ENCODE measurements at places on chromosomes 7 and 10.

DNA sequence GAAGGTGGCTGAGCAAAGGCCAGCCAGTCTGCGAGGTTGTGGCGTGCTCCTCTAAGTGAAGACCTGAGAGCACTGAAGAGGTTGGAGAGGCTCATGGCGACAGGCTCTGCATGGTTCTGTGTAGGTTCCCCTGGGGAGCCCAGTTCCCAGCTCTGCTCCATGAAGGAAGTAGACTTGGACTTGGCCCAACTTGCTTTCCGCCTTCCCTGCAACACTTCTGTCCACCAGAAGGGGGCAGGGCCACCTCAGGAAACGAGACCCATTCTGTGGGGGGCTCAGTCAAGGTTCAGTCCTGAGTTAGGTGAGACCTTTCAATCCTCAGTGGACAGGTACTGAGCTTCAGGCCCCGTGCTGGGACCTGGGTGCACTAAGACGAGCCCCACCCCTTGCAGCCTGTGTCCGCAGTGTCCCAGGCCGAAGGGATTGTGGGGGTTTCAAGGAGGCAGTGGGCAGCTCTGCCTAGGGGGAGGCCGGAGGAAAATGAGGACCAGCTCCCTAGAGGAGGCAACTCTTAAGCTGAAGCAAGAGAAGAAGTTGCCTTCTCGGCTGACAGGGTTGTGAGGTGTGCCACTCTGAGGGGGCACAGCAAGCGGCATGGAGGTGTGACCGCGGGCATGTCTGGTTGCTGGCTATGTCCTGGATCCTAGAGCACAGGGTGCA lies 15.0 kb upstream of the PCBD1 start:
- DNase-seq = peak; percentile 76

DNA sequence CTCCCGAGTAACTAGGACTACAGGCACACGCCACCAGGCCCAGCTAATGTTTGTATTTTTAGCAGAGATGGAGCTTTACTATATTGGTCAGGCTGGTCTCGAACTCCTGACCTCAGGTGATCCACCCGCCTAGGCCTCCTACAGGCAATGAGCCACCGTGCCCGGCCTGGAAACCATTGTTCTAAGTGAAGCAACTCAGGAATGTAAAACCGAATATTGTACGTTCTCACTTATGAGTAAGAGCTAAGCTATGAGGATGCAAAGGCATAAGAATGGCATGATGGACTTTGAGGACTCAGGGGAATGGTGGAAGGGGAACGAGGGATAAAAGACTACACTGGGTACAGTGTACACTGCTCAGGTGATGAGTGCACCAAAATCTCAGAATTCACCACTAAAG lies 235.1 kb upstream of the AUTS2 start:
- DNase-seq = no peak

DNA sequence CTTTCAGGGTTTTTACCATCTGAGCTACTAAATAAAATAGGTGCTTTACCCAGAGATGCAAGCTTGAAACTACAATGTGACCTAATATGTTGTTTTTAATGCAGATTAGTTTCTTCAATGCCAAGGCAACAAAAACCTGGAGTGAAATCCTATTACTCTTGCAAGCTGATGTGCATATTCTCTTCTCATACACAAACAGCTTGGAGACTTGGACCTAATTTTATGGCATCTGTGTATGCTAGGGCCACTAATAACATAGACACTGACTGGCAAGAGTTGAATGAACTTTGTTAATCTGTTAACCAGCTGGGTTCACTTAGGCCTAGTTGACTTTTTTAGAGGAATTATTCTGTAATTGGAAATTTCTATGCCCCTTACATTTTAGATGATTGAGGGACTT lies 23.4 kb upstream of the SMIM30 start:
- no peak for DNase-seq

GRCh38 chr10:12589291-12589690 lies 239.9 kb downstream of the CAMK1D start:
- no peak for DNase-seq

DNA sequence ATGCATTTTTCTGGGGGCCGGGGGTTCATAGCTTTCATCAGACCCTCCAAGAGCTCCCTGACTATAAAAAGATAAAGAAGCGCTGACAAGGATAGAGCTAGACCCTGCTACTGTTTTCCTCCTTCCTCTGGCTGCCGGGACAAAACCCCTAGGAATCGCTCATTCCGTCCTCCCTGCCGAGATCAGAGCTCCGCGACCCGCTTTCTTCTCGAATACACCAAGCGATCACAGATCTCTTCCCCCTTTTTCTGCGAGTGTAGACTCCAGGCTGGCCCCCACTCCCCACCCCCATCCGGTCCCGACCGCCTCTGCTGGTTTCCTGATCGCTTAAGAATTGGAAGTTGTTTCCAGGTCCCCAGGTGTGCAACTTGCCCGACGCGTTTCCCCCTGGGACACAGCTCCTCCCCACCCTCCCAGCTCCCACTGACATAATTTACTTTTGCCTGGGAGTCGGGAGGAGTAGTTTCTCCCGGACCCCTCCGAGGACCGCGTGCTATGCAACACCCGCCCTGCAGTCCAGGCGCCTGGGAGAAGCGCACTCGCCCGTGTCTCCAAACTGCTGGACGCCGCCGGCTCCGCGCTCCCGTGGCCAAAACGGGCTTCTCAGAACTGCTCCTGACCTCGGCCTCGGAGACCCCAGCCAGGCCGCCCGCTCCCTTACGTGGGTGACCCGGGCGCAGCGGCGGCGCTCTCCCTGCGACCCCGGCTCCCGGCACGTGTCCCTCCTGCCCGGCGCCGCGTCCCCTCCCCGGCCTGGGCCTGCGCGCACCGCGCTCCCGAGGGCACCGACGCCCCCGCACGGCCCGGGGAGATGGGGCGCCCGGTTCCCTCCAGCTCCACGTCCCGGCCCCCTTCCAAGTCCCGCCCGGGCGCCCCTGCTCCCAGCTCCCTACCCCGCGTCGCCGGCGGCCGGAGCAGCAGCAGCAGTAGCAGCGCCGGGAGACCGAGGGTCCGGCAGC lies 552 bp downstream of the IL15RA start:
- no peak for DNase-seq

- DNase-seq = no peak
Observed at GRCh38 chr10:112353046-112353445, 20.9 kb upstream of the ACSL5 start.

DNA sequence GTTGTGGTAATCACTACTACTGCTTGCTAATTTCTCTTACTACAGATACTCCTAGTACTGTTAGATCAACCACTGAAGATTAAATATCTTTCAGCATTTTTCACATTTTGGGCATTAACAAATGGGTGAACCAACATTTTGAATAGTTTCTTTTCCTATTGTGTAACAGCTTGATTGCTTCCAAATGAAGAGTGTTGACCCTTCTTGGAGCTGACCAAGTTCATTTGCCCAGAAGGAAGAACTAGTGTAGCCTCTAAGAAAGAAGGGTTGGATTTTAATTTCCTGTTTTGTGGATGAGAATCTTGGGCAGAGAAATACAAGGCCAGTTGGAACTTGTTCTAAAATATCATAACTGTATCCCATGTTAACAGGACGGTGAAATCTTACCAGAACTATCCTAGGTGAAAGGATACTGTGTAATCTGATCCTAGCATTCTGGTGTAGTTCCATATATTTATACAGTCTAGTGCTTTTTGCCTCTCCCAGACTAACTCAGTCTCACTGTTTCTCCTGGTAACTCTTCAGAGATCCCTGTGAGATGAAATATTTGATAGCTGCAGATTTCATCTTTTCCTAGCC lies 37.3 kb downstream of the SND1 start:
- DNase-seq = no peak

DNA sequence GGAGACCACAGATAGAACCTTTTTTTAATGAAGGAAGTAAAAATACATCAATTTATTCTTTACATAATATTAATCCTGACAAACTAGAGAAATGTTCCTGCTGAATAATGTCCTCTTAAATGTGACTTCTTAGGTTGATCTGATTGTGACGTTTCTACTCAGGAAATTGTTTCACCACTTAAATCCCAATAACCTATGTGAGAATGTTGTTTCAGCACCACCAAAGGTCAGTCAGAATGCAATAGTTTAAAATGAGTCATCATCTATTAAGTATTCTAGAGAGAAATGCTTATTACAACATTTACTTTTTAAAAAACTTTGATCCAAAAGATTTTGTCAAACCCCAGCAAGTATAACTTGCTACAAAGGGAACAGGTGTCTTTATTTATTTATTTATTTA lies 155.4 kb upstream of the CACNA2D1 start:
- no peak for DNase-seq

- DNase-seq = no peak
Observed at GRCh38 chr10:124674768-124675222, 69.4 kb downstream of the FAM53B start.

DNA sequence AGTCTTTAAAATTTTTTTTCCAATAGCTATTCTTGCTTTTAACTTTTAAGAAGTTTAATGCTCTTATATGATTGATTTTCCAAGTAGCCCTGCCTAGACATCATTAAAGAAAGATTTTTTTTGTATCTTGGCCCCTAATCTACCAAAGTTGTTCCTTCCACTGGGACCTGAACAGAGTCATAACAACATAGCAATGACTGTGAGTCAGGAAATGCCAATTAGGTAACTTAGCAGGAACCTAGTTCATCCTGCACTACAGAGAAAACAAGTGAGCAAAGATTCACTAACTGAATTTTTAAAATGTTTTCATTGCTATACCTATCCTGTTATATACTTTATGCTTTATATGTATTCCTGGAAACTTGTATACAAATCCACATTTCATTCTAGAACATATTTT lies 284.7 kb downstream of the BICC1 start:
- no peak for DNase-seq

DNA sequence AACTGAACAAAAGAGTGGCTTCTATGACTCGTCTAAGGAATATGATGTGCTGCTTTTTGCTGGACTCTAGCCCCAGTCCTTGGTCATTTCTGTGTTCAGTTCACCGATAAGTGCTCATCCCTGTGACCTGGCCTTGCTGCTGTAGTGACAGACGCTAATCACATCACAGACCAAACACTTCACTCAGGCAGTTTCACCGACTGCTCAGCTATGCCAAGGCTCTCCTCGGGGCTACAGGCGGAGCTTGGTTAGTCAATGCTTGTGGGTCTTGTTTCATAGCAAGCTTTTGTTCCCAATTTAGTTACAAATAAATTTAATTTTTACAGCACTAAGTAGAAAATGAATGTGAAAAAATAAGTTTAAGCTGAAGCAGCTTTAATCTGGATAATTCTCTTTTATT lies 190.8 kb upstream of the PRKCQ start:
- DNase-seq = no peak

DNA sequence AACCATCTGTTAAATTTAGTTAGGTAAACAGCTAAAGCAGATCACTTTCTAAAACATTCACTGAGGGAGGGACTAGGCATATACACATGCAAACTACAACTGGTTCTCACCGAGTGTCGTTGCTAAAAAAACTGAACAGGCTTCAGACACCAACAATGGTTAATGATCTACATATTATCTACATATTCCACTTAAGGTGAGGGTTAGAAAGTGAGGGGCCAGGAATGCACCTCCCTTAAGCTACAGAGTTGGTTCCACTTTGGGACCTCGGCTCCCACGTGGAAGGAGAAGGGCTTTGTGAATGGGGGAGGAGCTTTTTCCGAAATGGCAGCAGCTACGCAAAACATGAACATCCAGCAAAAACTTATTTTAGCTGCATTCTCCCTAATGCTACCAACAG lies 5.8 kb downstream of the CTBP2 start:
- DNase-seq = no peak

DNA sequence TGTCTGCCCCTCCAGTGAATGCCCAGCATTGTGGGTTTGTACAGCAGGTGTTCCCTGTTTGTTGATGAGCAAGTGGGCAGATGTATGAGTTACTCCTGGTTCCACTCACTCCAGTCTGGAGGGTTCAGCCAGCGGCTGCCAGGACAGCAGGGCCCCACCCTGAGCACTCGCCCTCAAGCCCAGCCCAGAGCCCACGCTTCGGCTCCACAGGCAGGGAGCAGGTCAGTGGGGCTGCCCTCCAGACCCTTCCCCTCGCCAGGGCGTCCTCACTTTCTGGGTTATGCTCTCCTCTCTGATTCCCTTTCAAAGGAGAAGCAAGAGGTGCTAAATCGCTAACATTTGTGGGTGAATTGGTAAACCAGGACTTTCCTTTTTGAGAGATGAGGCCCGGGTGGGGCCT lies 4.8 kb upstream of the VIPR2 start:
- peak; percentile 36 for DNase-seq

DNA sequence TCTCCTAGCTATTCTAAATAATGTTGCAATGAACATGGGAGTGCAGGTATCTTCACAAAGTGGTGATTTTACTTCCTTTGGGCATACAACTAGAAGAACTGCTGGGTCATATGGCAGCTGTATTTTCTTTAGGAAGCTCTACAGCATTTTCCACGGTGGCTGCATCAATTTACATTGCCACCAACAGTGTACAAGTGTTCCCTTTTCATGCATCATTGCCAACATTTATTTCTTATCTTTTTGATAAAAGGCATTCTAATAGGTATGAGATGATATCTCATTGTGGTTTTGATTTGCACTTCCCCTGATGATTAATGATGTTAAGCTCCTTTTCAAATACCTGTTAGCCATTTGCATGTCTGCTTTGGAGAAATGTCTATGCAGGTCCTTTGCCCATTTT lies 52.6 kb downstream of the NT5C2 start:
- no peak for DNase-seq

GRCh38 chr7:21253740-21254687 lies 173.9 kb upstream of the SP4 start:
- no peak for DNase-seq

DNA sequence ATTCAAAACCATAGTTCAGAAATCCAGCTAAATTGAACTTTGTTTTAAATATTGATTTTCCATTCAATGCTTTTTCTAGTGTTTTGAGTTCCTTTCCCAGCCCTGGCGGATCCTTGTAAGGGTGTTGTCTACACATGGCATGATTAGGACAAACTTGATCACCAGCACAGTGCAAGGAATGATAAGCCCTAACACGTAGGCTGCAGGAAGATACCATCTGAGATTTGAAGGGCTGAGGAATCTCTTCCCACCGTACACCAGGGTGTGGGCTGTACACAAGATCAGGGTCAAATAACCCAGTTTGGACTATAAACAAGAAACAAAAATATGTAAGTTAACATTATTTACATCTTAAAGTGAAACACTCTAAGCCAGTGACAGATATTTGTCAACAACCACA lies 27.4 kb downstream of the STEAP4 start:
- DNase-seq = no peak

GRCh38 chr7:149839933-149840332 lies 1.8 kb downstream of the ZNF862 start:
- no peak for DNase-seq

- no peak for DNase-seq
Observed at GRCh38 chr7:17679458-17679857, 260.8 kb downstream of the SNX13 start.

- no peak for DNase-seq
Observed at GRCh38 chr10:51789118-51789517, 89.7 kb upstream of the CSTF2T start.
